Lung (tissue), 17 donors: ENCODE measurements at places on chromosomes 11 and 22. TPM values are rescaled to one million over a fixed set of nuclear protein-coding genes. Genes with fewer than 3 reads are reported as not detected.

MYEOV gene
- total RNA-seq: 0.77 TPM

SMC1B gene
- not detected for total RNA-seq

ZP1 gene
- not detected for total RNA-seq

LRRC56 gene
- 11.7 TPM for total RNA-seq

DEPDC7 gene
- 0.77 TPM for total RNA-seq

GRIA4 gene
- 0.12 TPM for total RNA-seq

BLID gene
- total RNA-seq: 0.25 TPM

MRPL40 gene
- 17.0 TPM for total RNA-seq

PLAAT2 gene
- 8.3 TPM for total RNA-seq

MAPK11 gene
- 8.3 TPM for total RNA-seq

FAM227A gene
- 9.9 TPM for total RNA-seq
